Activated CD8-positive, alpha-beta memory T cell treated with anti-CD3 and anti-CD28 coated beads, Interleukin-2, amount 10 ng/mL, durations not matched to agents 7 days and 5 days (primary cell): ENCODE measurements at places on chromosomes 11 and 22. TPM values are rescaled to one million over a fixed set of nuclear protein-coding genes. Genes with fewer than 3 reads are reported as not detected.

The FZD4 gene
- total RNA-seq, result 0.44 TPM

The MS4A6A gene
- not detected for total RNA-seq

The CAPN1 gene
- total RNA-seq, result 174 TPM

The OR51B4 gene
- total RNA-seq, result not detected

The MIOX gene
- 0.61 TPM for total RNA-seq

The DERL3 gene
- 14.6 TPM for total RNA-seq

The ATXN10 gene
- total RNA-seq, result 93.6 TPM

The SULT4A1 gene
- not detected for total RNA-seq

The SLC22A8 gene
- not detected for total RNA-seq

The MS4A1 gene
- total RNA-seq, result not detected

The NEFH gene
- total RNA-seq, result 6.0 TPM

The MUC5AC gene
- not detected for total RNA-seq

The ATP6V1E1 gene
- total RNA-seq, result 78.4 TPM

The TRIM6 gene
- total RNA-seq, result 1.5 TPM

The RIC3 gene
- 7.4 TPM for total RNA-seq
